ENCODE measurements at places on chromosomes 3 and 15. TPM values are rescaled to one million over a fixed set of nuclear protein-coding genes. Genes with fewer than 3 reads are reported as not detected.

STRIT1 gene
- not detected for total RNA-seq

TEX55 gene
- not detected for total RNA-seq

GRCh38 chr3:189734061-189734460, 102.9 kb downstream of the TP63 start:
- no peaks in the 10 kb centered on the region for H3K27me3 ChIP-seq
- no peak for DNase-seq
- no peak overlapping the region for H3K27ac ChIP-seq
- no peak overlapping the region for H3K4me3 ChIP-seq
- H3K4me1 ChIP-seq: no peaks in the 10 kb centered on the region

DNA sequence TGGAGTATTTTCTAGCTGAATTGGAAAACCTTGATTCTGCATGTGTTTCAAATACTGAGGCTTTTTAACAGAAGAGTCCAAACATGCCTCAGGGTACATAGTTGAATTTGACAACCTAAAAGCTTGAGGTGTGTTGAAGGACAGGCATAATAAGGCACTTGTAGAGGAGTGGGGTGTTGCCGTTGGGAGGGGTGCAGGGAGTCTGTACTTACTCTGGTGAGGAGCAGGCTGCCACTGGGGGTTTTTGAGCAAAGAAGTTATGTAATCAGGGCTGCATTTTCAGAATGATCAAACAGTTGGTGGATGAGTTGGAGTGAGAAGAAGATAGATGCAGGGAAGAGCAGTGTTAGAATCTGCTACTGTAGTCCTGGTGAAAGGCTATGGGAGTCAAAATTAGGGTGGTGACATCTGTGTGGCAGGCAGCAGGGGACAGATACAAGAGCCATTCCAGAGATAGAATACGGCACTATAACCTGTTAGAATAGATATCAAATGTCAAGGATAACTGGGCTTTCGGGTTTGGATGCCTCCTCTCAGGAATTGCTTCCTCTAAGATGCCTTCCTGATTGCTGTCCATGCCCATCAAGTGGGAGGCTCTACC, 161.6 kb downstream of the GHSR start:
- no peak for DNase-seq
- H3K4me1 ChIP-seq: peaks cover 8% of the 10 kb centered on the region
- no peaks in the 10 kb centered on the region for H3K36me3 ChIP-seq
- no peak overlapping the region for H3K4me3 ChIP-seq
- H3K27me3 ChIP-seq: no peaks in the 10 kb centered on the region

DNA sequence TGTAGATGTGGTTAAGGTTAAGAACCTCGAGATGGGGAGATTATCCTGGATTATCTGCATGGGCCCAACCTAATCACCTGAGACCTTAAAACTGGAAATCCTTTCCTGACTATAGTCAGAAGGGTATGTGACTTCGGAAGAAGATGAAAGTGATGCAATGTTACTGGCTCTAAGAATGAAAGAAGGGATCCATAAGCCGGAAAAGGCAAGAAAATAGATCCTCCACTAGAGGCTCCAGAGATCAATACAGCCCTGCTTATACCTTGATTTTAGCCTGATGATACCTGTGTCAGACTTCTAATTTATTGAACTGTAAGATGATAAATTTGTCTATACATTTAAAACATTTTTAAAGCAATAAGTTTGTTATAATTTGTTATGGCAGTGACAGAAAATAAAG, 21.5 kb upstream of the GASK1A start:
- no peak overlapping the region for H3K4me3 ChIP-seq
- H3K36me3 ChIP-seq: no peaks in the 10 kb centered on the region
- no peak overlapping the region for H3K27ac ChIP-seq
- no peak for DNase-seq
